Kidney glomerular epithelial cell (primary cell): ENCODE measurements at places on chromosomes 1 and 21.

GRCh38 chr1:62530516-62531154 is 66.7 kb upstream of the ANGPTL3 start:
- DNase-seq = no peak

- DNase-seq = no peak
Observed at GRCh38 chr1:46021046-46021996, 111.1 kb downstream of the PIK3R3 start.

GRCh38 chr1:161139766-161140165 is 7.3 kb upstream of the DEDD start:
- DNase-seq = peak; percentile 17

DNA sequence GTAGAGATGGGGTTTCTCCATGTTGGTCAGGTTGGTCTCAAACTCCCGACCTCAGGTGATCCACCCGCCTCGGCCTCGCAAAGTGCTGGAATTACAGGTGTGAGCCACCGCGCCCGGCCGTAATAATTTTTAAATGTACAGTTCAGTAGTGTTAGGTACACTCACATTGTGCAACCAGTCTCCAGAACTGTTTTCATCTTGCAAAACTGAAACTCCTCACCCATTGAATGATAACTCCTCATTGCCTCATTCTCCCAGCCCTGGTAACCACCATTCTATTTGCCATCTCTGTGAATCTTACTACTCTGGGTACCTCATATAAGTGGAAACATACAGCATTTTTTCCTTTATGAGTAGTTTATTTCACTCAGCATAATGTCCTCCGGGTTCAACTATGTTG is 3.4 kb downstream of the NLRP3 start:
- no peak for DNase-seq

DNA sequence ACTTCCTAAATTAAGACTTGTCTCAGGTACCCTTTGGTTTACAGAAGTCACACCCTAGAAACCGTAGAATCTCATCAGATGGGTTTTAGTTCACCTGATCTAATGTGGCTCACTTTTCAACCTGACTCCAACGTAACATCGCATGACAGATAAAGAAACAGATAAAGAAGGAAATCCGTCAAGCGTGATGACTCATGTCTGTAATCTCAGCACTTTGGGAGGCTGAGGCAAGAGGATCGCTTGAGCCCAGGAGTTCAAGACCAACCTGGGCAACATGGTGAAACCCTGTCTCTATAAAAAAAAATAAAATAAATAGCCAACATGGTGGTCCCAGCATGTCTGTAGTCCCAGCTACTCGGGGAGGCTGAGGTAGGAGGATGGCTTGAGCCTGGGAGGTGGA is 97.3 kb downstream of the SPSB1 start:
- no peak for DNase-seq
